ENCODE measurements at places on chromosomes 2 and 18.

GRCh38 chr2:232490221-232491138 is 2.8 kb upstream of the ECEL1 start:
- DNase-seq, result no peak

DNA sequence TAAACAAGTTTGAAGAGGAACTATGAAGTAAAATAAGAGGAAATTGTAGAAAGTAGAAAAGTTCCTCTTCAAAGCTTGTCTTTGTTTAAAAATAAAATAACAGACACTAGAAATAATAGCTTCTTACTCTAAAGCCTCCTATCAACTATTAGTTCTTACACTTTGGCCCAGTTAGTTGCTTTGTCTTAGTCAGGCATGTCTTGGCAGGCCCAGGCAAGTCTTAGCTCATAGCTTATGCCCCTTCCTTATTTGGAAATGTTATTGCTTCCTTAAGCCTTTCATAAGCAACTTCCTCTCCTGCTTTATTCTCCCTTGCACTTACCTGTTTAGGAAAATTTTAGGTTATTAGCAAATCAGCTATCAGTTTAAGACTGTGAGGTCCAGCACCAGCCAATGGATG is 950.6 kb upstream of the LRATD1 start:
- no peak for DNase-seq

- no peak for DNase-seq
Observed at GRCh38 chr2:161357097-161357496, 48.9 kb downstream of the PSMD14 start.

GRCh38 chr2:46988733-46989481 is 73.3 kb upstream of the MCFD2 start:
- DNase-seq, result no peak

- DNase-seq, result peak; percentile 62
Observed at GRCh38 chr18:58180738-58181353, 136.8 kb downstream of the NEDD4L start.

DNA sequence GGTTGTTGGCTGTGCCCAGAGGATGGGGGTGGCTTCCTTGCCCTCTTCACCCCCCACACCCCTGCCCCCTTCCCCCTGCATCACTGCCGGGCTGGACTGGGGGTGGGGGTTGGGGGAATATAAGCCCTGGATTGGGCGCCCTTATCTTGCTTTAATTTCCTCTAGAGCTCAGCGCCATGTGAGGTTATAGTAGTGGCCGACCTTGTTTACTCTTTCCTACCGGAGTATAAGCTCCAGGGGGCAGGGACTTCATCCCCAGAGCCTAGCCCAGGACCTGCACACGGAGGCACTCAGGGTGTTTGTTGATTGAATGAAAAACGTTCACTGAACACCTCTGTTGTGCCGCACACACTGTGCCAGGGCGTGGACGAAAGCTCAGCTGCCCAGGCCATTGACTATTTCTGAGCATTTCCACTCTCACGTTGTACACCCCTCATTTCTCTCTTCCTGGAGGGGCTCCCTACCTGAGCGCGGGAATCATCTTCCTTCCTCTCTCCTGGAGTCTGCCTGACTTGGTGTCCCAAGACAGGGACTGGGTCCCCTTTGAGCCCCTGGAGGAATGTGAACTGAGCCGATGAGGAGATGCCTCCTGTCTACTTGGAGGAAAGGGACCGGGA is 9.3 kb upstream of the SPATA3 start:
- no peak for DNase-seq

GRCh38 chr2:142037066-142037465 is 93.8 kb downstream of the LRP1B start:
- DNase-seq, result no peak

DNA sequence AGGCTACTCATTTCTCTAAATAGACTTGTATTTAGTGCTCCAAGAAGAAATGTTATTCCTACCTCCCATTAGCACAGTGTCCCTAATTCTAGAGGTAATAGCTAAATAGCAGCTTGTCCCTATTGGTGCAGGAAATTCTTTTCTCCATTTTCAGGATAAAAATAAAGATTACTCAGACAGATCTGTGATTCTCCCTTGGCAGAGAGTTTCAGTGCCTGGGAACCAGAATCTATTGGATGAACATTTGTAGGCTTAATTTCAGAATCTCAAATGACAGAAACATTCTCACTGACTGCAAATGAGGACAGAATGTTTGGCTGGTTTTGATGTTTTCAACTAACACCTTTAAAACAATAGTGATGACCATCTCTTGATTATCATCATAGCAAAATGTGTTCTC is 33.3 kb upstream of the LGALSL start:
- DNase-seq, result no peak

GRCh38 chr18:8190980-8191379 is 418.3 kb upstream of the RAB12 start:
- no peak for DNase-seq

- DNase-seq, result no peak
Observed at GRCh38 chr2:173866874-173867618, 98.1 kb downstream of the SP3 start.

DNA sequence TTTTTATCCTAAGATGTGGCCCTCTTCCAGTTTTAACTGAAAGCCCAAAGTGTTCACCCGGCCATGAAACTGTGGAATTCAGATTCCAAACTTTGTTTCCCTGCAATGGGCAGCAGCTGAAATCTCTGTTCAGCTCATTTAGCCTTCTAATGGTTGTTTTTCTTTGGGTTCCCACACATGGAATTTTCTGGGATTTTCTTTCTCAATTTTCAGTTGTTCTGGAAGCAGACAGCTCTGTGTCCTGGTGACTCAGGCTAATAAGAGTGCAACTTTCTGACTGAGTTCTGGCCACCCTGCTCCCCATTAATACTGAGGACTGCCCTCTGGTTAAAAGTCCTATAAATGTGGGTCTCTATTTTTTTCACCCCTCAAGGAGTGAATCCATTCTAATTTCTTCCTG is 78.5 kb downstream of the PMS1 start:
- DNase-seq, result no peak

- no peak for DNase-seq
Observed at GRCh38 chr2:42153944-42154581, 15.1 kb upstream of the EML4 start.

GRCh38 chr2:231711677-231712450 is 3.5 kb downstream of the PTMA start:
- peak; percentile 59 for DNase-seq

GRCh38 chr18:37689841-37690240 is 124.2 kb upstream of the CELF4 start:
- DNase-seq, result no peak

DNA sequence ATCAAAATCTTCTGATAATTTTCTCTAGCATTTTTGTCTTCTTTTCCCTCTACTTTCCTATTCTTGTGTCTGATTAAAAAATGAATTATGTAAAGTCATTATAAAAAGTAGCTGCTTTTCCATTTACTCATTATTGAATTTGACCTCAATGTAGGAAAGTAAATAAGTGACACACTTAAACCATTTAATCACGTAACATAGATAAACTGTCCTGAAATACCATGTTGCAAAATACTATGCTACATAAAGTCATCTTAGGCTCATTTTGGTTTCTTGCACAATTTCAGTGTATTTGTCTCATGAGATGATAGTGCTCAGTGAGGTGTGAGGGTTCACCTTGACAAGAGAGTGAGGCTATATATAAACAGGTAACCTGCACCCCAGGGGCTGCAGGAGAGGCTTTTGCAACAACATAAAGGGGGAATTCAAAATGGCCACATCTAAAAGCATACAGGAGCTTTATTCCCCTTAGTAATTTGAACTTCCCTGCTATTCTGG is 502.7 kb downstream of the RNF144A start:
- no peak for DNase-seq

DNA sequence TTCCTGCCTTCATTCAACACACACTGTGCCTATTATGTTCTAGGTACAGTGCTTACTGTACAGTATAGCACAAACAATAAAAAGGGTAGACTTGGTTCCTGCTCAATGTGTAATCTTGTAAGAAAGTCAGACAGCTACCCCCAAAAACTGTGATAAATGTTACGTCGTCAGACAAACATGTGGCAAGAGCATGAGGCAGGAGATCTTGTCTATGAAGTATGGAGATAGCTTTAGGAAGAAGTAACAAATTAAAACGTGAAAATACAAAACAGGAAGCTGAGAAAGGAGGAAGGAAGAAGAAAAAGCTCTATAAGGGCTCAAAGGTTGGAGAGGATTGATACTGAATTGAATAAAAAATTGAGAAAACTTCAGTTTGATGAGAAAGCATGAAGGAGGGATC is 276.2 kb upstream of the HNRNPA3 start:
- DNase-seq, result no peak

GRCh38 chr2:128228894-128229293 is 89.8 kb downstream of the HS6ST1 start:
- DNase-seq, result no peak

- peak; percentile 67 for DNase-seq
Observed at GRCh38 chr2:27123302-27124150, at the start of gene ABHD1. TSS of gene ABHD1 (plus strand) at chr2:27123815. CDS start at chr2:27123949, 134 bp downstream.

GRCh38 chr2:212939777-212940531 is 211.5 kb downstream of the IKZF2 start:
- no peak for DNase-seq

- DNase-seq, result no peak
Observed at GRCh38 chr18:3725115-3725514, 275.1 kb downstream of the TGIF1 start.

GRCh38 chr18:40249390-40250080 is 1705.5 kb upstream of the PIK3C3 start:
- DNase-seq, result no peak

DNA sequence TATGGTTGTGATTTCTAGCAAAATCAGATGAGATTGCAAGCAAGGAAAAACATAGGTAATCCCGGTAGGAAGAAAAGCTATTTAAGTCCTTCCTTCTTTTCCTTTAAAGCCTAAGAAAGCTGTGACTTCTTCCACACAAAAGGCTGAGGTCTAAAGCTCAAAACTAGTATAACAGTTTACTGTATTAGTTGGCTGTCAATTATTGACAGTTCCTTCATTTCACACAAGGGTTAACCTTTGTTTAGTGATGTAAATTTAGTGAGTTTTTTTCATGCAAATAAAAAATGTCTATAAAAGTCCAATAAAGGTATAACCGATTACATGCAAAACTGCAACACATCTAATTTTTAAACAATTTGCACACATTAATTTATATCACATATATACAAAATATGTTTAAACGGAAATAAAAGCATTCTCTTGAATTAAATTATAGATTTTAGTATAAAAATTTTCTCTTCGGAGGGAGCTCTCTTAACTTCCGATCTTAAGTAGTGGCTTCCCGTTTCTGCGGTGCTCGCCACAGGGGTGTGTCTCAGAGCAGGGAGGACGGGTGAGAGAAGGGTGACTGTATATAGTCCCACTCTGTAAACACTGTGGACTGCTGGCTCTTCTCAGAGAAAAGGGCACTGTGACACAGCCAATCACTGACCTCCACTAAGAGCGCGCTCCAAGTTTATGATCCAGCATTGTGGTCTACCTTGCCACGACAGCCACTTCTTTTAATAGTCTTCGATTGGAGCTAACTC is 33.4 kb downstream of the TTR start:
- DNase-seq, result no peak

GRCh38 chr2:102184568-102184967 is 2.3 kb upstream of the IL1RL2 start:
- DNase-seq, result no peak

GRCh38 chr2:240425236-240425615 is 10.2 kb upstream of the GPC1 start:
- no peak for DNase-seq

DNA sequence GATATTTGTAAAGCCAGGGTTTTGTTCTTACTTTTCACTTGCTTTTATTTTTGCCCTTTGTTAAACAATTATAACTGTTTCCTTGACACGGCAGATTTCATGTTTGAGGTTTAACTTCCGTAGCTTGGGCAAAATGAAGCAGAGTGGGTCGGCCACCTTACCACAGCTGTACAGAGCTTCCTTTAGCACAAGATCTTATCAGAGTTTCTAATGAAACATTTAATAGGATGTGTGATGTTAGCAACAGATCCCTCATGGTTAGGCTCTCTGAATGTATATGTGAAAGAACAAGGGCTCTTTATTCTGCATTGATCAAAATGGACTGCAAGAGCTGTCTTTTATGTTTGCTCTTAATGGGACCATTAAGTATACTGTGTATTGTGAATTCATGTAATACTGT is 22.3 kb downstream of the RNF125 start:
- peak; percentile 74 for DNase-seq

GRCh38 chr2:106959975-106960682 is 74.2 kb upstream of the ST6GAL2 start:
- no peak for DNase-seq

DNA sequence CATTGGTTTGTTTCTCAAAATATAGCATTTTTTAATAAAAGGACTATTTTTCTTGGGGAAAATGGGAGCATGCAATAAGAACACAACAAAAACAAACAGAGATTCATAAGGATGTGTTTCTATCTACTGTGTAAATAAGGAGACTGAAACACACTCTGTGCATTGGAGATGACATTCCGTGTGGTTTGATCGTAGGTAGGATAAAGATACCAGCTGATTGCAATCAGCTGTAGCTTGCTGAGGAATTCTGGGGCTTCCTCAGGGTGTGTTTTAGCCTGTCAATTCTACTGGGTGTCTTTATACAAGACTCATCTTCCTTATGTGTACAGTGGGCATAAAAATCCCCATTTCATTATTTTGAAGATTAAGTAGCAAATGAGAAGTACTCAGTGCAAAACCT is 591.6 kb downstream of the DSC3 start:
- no peak for DNase-seq

GRCh38 chr18:46623541-46623940 is 33.5 kb downstream of the LOXHD1 start:
- no peak for DNase-seq

GRCh38 chr2:100964681-100965169 is 37.4 kb upstream of the RPL31 start:
- DNase-seq, result no peak

DNA sequence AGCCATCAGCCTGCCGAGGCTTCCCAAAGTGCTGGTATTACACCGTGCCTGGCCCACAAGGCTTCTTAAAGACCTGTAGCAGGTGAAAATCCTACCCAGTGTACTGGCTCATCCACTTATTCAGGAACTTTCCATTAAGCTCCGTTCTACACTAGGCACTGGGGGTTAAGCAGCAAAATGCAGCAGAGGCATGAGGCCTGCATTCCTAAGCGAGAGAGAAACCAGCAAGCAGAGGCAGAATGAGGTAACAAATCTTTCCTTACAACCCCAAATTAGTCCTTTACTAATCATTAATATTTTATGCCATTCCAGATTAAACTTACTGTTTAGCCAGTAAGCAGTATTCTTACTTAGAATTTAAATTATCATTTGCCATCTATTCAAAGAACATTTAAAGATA is 32.8 kb downstream of the UXS1 start:
- no peak for DNase-seq

GRCh38 chr2:26732446-26732845 is 31.6 kb upstream of the SLC35F6 start:
- no peak for DNase-seq

GRCh38 chr2:169036736-169037440 is 5.8 kb upstream of the ABCB11 start:
- peak; percentile 6 for DNase-seq

- no peak for DNase-seq
Observed at GRCh38 chr2:78779761-78780160, 245.7 kb upstream of the REG3G start.

GRCh38 chr2:32838418-32838817 is 108.3 kb upstream of the LTBP1 start:
- DNase-seq, result peak; percentile 2
